Activated naive CD4-positive, alpha-beta T cell treated with anti-CD3 and anti-CD28 coated beads, Interleukin-2, amount 50 U/mL, for 16 hours (primary cell): ENCODE measurements at places on chromosomes 11 and 22.

GRCh38 chr22:37504964-37505363 lies 14.3 kb downstream of the CARD10 start:
- DNase-seq, result no peak

- no peak for DNase-seq
These were observed 18.6 kb downstream of the TSKU start for GRCh38 chr11:76801736-76802135.

GRCh38 chr11:3194016-3194816 lies 24.4 kb downstream of the MRGPRG start:
- no peak for DNase-seq

DNA sequence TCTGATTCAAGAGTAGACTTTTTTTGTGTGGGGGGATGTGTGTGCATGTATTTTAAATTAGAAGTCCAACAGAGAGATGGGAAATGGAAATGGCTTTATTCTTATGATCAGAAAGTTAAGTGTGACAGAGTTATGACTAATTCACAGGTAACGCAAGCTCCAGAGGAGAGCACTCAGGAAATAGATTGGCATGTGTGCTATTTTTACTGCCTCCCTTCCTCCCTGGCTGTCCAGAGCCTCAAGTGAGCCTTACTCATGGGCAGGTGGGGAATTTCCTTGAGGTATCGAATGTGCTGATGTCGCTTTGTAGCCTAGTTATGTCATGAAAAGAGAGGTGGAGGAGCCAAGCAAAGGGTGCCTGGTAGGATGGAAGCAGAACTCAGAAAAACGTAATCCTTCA lies 70.3 kb upstream of the BDNF start:
- DNase-seq, result no peak

- no peak for DNase-seq
These were observed 930 bp downstream of the SCYL1 start for GRCh38 chr11:65525546-65526480.

DNA sequence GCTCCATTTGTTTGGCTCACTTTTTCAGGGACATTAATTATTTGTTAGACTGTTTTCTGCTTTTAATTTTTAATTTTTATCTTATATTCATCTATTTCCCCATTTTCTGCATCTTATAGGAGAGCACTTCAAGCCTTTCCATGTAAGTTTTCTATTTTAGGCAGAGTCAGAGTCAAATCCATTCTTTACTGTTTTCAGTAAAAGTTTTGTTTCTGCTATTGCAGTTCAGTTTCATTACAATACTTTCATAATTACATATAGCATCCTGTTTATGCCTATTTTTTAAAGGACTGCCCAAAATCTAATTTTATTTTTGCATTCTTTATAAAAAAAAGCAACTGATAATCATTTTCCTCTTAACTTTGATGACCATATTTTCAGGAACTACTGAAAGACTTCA lies 3.8 kb upstream of the OR10A5 start:
- no peak for DNase-seq

GRCh38 chr11:18495703-18496102 lies 31.0 kb downstream of the TSG101 start:
- no peak for DNase-seq

DNA sequence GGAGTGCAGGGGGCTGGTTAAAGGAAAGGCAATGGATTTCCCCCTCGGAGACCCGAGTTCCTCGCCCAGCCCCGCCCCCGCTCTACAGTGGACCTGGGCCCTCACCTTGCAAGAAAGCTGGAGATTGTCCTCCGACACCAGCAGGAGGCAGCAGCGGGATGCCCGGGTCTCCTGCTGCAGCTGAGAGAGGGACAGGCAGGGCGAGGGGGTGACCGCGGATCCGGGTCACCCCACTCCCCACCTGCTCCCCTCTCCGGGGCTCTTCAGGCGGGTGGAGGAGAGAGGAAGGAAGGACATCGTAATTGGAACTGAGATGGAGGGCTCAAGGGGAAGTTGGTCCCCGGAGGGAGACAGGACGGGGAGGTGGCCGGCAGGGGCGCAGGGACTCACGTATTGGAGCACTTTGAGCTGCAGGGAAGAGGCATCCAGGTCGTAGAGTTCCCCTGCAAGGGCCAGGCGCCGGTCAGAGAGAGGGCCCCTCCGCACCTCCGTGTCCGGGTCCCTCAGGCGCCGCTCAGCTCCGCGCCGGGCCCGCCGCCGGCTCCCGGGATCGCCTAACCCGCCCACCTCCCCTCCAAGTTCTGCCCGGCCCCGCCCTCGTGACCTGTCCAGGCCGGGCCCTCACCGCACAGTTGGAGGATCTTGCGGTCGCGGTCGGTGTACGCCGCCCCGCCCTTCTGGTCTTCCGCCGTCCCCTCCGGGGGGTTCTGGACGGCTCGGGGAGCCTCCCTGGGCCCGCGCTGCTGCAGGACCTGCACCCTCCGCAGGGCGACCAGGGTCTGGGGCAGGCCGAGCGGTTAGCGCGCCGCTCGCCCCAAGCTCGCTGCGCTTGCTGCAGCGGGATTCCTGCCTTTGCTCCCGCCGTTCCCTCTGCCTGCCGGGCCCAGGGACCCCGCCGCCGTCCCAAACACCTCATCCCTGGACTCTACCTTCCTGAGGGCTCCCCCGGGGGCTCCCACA lies 84.1 kb downstream of the PDE2A start:
- peak; percentile 58 for DNase-seq

DNA sequence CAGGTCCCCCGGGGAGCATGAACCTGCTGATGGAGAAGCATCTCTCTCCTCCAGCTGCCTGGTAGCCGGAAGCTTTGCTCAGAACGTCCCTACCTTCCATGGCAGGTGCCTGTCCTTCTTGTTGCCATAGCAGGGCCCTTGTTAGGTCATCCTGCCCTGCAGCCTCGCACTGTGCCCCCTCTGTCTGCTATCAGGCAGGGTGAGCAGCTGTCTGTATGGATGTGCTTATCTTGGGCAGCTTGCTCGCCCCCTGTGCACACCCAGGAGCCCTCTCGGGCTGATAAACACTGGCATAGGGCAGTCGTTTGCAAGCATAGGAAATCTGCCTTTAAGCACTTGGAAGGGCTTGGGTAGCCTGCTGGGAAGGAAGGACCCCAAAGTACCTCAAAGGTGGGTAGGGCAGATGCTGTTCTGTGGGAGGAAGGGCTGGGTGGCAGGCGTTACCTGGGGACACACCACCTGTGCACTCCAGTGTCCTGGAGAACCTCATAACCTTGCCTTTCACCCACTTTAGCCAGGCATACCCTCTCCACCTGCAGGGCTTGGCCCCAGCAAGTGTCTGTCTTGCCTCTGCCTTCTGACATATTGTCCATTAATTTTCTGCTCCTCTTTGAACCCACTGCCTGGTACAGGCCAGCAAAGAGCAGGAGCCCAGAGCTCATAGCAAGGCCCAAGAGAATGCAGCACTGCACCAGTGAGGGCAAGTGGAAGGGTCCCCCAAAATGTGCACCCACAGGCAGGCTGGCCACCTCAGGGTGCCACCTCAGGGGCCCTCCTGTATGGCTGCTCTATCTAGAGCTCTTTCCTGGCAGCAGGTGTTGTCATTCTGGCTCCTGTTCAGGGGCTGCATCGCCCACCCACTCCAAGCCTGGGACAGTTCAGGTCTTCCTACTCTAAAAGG lies 8.0 kb upstream of the COMT start:
- no peak for DNase-seq
